Choroid plexus epithelial cell (primary cell): ENCODE measurements at places on chromosomes 3 and 15.

GRCh38 chr3:60090548-60090947, 1040.7 kb upstream of the CFAP20DC start:
- no peak for DNase-seq

- DNase-seq, result no peak
These were observed 2.7 kb upstream of the PCCB start for GRCh38 chr3:136247436-136247835.

- no peak for DNase-seq
These were observed 116.6 kb upstream of the TLE3 start for GRCh38 chr15:70214276-70214675.

DNA sequence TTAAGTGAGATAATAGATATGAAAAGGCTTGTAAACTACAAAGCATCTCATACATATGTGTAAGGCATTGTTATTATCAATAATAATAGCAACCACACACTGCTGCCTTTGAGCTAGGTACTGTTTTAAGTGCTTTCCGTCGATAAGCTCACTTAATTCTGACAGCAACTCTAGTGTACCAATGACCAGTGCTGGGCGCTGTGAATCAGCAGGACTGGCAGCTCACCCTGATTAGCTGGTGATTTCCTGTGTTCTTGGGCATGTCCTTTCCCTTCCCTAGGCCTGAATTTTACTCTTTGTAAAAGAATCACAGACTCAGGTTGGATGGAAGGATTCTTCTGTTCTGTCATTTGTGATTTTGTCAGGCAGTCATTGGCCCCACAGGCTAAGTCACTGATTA, 215.6 kb downstream of the LPP start:
- DNase-seq, result no peak

GRCh38 chr15:75542386-75542797, 36.7 kb downstream of the PTPN9 start:
- DNase-seq, result peak; percentile 58

DNA sequence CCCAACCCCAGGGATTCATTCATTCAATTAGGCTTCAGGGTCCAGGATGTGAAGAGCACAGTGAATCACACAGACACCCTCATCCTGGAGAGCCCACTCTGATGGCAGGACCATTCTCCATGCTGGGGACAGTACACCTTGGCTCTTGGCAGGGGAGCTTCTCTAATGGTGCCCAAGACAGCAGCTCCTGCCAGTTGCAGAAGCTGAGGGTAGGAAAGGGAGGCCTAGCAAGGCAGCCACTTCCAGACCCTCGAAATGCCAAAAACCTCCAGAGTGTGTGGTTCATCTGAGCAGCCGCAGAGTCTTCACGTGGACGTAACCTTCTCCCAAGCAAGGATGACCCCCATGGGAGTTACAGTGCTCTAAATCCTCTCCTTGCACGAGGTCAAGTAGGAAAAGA, 186.2 kb downstream of the XXYLT1 start:
- DNase-seq, result no peak

DNA sequence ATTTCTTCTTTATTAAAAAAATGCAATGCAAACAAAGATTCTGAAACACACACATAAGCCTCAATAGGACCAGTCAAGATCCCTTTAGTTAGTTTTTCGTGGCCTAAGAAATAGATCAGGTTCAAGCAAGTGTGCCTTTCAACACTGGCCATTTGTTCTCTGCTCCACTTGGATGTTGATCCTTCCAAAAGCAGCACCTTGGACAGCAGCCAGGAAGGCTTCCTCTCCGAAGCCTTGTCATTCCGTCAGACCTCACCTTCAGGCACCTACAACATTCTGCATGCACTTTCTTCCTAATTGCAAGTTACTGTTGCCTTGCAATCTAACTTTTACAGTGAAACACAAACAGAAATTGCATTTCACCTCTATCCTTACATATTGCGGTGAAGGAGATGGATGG, 155.9 kb upstream of the FEZF2 start:
- peak; percentile 44 for DNase-seq

DNA sequence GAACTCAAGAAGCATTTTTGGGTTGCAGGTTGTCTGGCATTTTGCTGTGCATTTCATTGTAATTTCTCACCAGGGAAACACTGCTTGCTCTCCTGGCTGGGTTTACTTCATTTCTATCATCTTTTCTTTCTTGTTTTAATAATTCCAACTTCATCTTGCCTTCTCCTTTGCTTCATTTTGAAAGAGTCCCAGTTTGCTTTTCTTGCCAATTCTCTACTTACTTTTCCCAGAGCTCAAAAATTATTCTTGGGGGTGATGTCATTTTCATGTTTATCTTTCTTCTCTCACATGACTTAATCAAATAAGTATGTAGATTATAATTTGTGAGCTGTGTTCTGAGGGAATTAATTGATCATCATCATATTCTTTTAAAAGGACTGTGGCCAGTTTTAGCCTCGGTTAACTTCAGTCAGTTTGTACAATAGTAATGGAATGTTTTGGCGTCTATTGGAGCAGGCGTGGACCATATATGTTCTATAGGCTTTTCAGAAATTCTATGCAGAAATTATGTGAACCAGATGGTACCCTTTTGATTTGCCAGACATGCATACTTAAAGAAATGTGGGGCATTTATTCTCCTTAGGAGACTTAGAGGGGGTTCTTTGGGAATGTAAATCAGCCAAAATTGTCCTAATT, 30.1 kb downstream of the SH3GL3 start:
- DNase-seq, result no peak

DNA sequence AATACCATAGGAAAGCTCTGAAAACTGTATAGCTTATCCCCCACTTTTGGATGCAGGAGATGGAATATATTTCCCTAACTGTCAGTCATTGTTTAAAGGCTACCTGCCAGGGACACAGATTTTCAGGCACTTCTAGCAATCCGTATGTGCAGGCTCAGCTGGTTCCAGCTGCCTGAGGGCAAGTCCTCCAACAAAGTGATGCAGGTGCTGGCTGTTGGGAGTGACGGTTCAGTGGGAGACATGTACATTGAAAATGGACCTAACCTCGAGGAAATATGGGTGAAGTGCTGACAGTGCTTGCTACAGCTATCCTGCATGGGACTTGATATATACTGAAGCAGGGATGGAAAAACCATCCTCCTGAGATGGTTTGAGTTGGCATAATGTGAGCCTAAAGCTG, 153.1 kb upstream of the GAP43 start:
- no peak for DNase-seq

DNA sequence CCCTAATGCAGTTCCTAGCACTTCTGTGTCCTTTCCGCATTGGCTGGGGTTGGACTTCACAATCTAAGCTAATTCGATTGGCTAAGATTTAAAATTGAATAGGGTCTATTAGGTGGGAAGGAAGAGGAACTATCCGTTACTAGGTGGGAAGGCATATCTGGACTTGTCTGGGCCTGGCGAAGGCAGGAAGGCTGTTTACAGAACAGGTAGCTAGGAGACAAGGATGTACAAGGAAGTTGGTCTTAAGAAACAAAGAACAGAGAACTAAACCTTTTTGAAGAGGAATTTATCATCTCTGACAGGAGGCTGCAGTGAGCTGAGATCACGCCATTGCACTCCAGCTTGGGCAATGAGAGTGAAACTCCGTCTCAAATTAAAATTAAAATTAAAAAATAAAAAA, 17.3 kb upstream of the ATG7 start:
- DNase-seq, result no peak

GRCh38 chr15:70906842-70907241, 14.2 kb downstream of the LRRC49 start:
- DNase-seq, result peak; percentile 88

- no peak for DNase-seq
These were observed 25.8 kb downstream of the ALS2CL start for GRCh38 chr3:46667657-46668056.

GRCh38 chr15:57437564-57437963, 61.3 kb downstream of the CGNL1 start:
- no peak for DNase-seq

- DNase-seq, result no peak
These were observed 15.0 kb downstream of the RYK start for GRCh38 chr3:134235577-134236076.

DNA sequence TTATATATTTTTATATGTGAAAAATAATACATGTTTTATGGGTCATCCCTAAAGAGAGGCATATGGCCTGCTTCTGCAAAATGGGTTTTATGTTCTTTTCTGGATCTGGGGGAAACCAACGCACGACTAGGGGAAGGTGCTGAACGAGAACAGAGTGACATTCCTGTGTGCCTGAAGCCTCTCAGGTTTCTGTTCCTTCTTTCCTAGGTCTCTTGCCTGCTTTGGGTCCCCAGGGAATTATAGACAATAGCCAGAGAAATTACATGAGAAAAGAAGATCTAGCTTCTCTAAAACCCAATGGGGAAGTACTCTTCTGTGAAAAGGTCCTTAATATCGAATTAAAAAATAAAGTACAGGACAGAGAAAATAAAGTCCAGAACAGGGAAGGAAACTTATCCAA, 66.5 kb downstream of the IGSF11 start:
- no peak for DNase-seq

DNA sequence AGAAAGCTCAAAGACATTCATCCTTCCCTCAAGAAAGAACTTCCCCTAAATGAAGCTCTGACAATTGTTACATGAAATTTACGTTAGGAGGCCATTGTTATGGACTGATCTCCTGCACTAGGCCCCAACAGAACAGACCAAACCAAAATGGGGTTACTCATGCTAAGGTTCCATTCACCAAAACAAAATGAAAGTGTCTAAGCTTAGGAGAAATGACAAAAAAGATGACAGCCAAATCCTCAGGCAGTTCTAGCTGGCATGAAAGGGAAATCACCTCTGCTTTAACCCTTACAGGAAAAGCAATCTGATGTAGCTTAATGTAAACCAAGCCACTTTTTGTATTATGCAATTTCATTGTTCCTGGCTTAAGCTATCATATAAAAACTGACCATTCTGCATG, 271.2 kb downstream of the MAGI1 start:
- no peak for DNase-seq
